ENCODE measurements at places on chromosomes 1 and 21.
A peak's percentile ranks its signal among the peaks of the same experiment; 100 is the strongest.

- no peak for DNase-seq
Measured at GRCh38 chr1:53606651-53607051, 132.3 kb downstream of the GLIS1 start.

- DNase-seq = no peak
Measured at GRCh38 chr1:33314416-33314815, 6.5 kb downstream of the A3GALT2 start.

DNA sequence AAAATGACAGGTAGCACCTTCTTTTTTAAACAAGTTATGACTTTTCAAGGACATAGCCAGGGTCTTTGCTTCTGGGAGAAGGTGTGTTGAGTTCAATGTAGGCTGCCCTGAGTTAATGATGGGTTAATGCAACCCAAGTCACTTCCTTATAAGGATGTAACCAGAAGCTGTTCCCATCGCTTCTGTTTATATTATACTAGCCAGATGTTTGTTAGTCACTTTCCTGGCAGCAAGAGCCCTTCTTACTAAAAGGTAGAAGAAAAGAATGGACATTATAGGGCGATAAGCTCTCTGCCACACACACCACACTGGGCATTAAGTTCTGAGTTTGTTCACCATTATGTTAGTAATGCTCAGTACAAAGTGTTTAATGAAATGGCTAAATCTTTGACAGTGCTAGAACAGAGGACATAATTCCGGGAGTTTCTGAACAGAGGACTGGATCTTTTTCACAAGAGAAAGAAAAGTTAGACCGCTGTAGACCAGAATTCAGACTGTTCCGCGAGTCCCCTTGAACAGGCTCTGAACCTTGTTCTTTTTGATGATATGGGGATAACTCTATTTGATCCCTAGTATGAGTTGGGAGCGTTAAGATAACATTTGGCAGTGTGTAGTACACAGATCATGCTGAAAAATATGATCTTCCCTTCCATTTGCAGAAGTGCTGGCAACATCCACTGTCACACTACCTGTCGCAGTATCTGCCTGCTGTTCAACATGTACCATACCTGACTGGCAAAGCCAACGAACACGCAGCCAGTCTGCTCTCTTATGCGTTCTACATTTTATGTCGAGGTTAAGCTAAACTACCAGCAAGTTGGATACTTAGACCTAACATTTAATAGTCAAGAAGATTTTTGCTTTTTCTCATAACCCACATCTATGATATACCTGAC, 41.0 kb downstream of the DEGS1 start:
- no peak for DNase-seq

- peak; percentile 99 for DNase-seq
Measured at GRCh38 chr1:33127001-33127823, 46.3 kb downstream of the AZIN2 start.

- DNase-seq = no peak
Measured at GRCh38 chr21:42388740-42389448, 7.0 kb downstream of the TMPRSS3 start.

- DNase-seq = no peak
Measured at GRCh38 chr1:25643929-25644328, 27.3 kb downstream of the MAN1C1 start.

DNA sequence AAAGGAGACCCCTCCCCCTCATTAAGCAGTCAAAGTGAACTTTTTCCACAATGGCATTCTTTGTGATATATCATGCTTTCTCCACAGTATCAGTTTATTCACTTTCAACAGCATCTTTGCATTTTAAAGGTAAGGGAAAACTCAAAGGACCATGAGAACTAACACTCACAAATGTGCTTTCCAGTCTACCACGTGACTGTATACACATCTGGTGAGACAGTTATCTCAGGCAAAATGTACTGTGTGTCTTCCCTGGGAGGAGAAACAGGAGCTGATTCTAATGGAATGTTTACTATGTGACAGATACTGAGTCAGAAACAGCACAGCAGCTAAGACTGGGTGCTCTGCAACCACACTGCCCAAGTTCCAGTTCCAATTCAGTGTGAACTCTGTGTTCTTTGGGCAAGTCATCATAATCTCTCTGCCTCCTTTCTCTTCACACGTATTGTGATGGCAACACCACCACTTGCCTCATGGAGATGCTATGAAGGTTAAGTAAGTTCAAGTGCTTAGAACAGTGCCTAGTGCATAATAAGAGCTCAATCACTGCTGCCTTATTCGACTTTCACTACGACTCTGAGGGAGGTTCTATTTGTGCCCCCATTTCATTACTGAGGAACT, 79.0 kb downstream of the SLC45A1 start:
- DNase-seq = no peak

GRCh38 chr21:38315122-38315521, 58.3 kb downstream of the KCNJ15 start:
- no peak for DNase-seq

DNA sequence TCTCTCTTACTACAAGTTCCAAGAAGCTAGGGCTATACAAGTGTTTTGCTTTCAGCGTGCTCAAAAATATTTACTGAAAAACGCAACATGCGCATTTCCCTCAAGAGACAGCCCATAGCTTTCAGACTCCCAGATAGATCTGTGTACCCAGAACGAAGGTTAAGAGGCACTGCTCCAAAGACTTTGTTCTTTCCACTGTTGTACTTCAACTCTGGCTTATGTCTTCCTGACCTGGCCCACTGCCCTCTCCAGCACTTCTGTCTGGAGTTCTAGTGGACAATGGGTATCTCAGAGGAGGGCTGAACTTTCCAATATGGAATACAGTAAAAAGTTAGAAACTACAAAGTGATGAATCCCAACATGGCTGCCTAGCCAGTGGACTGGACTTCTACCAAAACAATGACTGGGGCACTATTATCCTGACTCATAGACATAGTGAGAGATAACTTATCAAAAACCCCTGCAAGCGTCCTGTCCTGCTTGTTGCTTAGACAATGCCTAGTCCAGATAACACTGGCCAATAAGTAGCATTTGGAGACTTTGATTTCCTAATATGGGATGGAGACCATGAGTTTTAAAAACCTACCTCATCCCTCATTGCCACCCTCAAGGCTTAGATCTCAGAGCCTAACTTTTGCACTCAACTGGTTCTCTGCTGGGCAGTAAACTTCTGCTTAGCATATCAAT, 8.8 kb upstream of the ADAR start:
- DNase-seq = no peak

DNA sequence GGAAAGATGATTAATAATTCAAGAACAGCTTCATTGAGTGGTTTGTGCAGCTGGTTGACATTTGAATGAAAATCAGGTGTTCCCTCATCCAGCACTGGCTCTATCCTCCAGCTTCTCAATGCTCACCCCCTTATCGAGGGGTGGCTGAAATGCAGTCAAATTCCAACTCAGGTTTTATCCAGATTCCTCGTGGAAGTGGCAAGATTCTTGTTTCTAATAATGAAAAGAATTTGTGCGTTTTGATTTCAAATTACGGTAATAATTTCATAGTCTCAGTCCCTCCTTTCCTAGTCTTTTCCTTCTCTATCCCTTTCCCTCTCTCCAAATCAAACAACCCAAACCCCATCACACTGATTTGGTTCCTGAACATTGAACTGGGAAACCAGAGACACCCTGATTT, 3.1 kb downstream of the CNIH3 start:
- DNase-seq = no peak

DNA sequence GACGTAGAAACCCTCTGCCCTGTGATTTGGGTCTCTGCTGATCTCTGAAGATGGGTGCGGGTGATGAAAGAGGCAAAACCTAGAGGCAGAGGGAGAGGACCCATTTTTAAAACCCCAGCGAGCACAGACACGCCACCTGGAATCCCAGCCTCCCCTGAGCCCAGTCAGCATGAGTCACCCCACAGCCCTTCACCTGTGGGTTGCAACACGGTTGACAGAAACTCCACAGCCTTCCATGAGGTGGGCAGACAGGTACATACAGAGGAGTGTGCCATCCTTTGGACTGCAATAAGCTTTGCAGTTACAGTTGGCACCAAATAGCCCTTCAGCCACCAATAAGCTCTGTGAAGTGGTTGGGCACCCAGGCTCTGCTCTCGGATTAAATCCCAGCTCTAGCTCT, 2.1 kb upstream of the GRHL3 start:
- DNase-seq = no peak

- DNase-seq = no peak
Measured at GRCh38 chr1:62355095-62355494, 35.9 kb upstream of the KANK4 start.

DNA sequence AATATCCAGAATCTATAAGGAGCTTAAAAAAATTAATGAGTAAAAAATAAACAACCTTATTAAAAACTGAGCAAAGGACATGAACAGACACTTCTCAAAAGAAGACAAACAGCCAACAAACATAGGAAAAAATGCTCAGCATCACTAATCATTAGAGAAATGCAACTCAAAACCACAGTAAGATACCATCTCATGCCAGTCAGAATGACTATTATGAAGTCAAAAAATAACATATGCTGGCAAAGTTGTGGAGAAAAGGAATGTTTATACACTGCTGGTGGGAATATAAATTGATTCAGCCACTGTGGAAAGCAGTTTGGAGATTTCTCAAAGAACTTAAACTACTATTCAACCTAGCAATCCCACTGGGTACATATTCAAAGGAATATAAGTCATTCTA, 25.3 kb downstream of the PIGK start:
- DNase-seq = no peak

DNA sequence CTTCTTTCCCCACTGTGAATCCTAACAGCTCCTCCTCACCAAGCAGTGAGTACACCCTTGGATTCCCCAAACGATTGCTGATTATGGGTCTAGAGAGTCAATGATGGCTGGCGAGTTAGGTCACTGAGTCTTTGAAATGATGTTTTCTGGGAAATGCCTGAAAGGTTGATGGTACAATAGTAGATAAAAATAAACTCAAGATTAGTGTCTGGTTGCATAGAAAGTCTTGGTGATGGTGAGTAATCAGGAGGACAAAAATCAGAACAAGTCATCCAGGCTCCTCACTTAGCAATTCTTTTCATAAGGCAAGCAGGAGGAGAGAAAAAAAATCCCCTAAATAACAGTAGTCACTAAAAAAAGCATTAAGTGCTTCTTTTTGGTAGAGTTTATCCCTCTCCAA, 22.6 kb downstream of the HLX start:
- no peak for DNase-seq

GRCh38 chr1:2602866-2603520, 16.4 kb downstream of the PRXL2B start:
- no peak for DNase-seq

DNA sequence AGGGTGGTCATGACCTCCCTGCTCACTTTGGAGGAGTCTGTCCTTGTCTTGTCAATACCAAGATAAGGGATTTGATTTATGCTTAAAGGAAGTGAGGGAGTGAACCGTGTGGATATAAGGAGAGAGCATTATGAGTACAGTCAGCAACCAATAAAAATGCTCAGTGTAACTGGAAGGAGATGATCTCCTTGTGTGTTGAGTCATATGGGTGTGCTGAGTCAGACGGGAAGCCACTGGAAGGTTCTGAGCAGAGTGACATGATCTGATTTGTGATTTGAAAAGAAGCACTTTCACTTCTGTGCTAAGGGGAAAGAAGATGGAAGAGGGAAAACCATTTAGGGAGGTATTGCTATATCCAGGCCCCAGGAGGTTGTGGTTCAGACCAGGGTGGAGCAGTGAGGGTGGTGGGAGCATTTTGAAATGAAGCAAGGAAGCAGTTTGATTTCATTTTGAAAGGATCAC, 2.5 kb upstream of the BCL10 start:
- DNase-seq = no peak

- DNase-seq = no peak
Measured at GRCh38 chr1:182978151-182978853, 25.3 kb upstream of the SHCBP1L start.

DNA sequence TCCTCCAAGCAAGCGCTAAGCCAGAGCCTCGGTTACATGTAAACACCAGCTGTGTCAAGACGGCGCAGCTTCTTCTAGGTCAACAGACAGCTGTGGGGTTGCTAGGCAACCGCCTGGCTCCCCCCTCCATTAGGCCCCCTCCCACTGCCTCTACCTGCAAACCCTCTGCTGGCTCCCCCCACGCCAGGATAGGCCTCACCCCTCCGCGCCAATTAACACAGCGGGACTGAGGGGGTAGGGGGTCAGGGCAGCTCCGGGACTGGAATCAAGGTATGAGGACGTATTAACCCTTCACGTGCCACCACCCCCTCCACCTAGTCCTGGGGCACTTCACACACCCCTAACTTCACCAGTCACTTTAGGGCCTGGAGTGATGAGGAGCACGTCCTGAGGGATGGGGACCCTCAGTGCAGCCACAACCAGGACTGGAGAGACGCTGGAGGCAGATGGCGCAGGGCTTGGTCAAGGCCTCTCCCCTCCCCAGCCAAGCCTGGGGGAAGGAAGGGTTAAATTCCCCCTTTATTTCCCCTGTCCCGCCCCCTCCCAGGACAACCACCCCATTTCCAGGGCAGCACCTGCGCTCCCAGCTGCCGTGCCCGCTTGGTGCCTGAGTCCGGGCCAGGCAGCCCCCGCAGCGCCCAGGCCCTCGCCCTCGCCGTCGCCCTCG, 37.4 kb upstream of the WASF2 start:
- DNase-seq = no peak

- no peak for DNase-seq
Measured at GRCh38 chr1:220692436-220693228, 2.5 kb downstream of the C1orf115 start.

GRCh38 chr1:3677484-3677883, 25.2 kb downstream of the TP73 start:
- DNase-seq = peak; percentile 66

GRCh38 chr21:21200939-21201615, 202.9 kb downstream of the NCAM2 start:
- peak; percentile 17 for DNase-seq

GRCh38 chr1:22689505-22689904, 21.1 kb upstream of the EPHB2 start:
- DNase-seq = no peak

GRCh38 chr1:157198619-157199420, 60.6 kb upstream of the ETV3 start:
- DNase-seq = no peak

DNA sequence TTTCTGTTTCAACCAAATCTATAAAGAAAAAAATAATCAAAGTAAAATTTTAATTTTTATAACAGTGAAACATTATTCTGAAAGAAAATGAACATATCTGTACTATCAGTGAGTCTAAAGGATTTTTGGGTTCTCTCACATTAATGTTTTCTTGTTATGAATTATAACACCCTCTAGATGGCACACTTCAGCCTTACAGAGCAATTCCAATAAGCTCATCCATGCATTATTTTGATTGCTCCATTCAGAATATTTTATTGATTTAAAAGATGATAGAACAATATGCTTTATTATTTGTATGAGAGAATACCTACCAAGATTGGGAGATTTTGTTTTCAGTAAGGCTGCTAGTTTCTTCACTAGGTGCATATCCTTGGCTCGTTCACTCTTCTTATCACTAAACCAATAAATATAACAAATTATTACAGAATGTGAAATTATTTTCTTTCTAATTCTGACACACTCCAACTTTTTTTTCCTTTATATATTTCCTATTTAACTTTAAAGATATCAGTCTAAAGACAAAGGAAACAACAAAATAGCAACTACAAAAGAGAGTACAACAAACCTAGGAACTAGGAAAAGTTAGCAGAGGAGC, 82.4 kb downstream of the RAB3GAP2 start:
- DNase-seq = no peak

Measured in KG1 (cell line).